ENCODE measurements at places on chromosomes 6 and 20.

DNA sequence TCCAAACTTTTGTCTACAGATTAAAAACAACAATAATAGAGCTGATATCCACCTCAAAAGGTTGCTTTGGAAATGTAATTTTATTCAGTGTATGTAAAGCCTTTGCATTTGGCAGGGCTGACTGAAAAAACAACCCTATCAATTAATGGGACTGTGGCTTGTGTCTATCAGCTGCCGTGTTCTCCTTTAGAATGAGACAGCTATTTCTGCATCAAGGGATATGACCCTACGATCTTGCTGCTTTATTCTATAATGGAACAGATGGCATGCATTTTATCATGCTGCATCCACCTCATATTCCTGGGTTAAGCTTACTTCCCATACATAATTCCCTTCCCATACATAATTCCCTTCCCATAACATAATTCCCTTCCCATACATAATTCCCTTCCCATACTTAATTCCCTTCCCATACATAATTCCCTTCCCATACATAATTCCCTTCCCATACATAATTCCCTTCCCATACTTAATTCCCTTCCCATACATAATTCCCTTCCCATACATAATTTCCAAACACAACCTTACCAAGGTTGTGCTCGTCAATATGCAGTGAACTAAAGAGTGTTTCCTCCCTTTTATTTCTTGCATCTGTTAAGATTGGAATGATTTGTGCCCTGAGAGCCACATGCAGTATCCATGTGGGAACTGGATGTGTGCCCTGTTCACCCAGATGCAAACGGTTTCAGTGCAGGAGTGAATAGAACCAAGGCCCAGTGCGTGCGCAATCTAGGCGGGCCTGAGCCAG lies 26.8 kb downstream of the SERPINB6 start:
- no peak for DNase-seq

DNA sequence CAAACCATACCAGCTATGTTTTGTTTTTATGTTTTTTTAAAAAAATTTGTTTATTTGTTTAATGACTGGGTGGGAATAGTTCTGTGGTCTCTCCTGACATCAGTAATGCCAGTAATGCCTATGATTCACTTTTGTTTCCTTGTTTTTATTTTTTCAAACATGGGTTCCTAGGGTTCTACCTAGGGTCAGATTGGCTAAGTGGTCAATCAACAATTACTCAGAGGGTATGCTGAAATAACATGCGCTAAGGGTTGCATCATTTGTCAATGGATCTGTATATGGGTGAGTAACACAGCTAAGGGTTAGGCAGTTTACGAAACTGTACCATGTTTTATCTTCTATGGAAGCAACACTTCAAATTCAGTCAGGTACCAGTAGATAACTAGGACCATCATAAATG lies 583.8 kb upstream of the GJE1 start:
- DNase-seq: no peak

GRCh38 chr20:54201268-54201846 lies 6.5 kb upstream of the PFDN4 start:
- DNase-seq: no peak

DNA sequence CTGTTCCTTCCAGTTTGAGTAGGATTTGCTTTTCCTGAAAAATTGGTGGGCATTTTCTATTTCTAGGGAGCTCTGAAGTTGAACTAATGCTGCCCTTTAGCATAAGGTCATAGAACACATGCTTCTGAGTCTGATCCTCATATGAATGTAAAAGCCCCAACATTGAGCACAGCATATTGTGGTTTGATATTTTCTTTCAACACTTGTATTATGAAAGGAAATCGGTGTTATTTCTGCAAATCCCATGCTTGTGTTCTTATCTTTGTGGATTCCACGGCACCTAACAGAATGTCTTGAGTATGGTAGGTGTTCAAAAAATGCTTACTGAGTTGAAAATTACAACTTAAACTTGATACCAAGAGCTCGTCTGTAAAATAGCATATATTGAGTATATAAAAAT lies 85.8 kb downstream of the TRMT11 start:
- DNase-seq: no peak

- no peak for DNase-seq
Measured at GRCh38 chr6:9335431-9335830, 900.1 kb upstream of the SLC35B3 start.

DNA sequence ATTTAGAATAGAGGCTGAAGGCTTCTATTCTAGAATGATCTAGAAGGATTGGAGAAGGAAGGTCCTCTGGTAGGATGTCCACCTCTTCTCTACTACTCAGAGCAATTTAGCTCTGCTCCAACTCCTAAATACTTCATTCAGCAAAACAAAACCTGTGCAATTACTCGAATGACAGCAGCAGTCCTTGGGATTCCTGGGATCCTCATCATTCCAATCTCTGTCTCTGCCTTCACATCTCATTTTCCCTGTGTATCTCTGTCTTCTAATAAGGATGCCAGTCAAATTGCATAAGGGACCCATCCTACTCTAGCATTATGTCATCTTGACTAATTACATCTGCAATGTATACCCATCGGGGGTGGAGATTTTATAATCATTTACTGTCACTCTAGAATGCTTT lies 5.5 kb upstream of the AIG1 start:
- DNase-seq: no peak

DNA sequence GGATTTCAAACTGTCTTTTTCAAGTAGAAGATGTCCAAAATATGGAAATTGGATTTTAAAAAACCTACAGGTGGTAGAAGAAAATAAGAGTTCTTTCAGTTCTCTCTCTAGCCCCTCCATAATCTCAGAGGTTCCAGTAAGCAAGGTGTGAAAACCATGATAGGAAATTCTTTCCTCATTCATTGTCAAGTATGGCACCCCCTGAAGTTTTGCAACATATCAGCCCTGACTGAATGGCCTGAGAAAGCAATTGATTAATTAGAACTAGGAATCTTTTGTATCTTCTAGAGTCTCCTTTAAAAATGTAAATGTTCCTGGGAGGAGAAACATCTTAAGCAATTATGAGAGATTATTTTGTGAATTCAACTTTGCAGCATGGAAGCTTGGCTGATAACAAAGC lies 198.7 kb upstream of the STXBP5 start:
- DNase-seq: no peak

- no peak for DNase-seq
Measured at GRCh38 chr6:428047-428603, 36.6 kb downstream of the IRF4 start.

GRCh38 chr6:133948472-133948871 lies 4.6 kb upstream of the TBPL1 start:
- DNase-seq: no peak

DNA sequence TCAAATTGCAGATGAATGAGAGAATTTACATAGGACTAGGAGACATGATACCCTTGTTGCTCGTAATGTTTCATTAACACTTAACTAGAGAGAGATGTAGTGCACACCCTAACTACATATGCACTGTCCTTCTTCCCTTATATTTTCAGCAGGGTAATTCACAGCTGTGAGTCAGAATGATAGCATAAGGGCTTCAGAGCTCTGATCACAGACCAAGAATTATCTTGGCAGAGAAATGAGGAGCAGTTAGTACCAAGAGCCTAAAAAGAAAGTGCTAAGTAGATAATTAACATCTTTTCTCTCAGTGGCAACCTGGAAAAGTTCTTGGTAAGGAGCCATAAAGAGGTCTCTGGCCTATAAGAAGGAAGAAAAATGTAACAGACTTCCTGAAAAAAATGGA lies 35.8 kb downstream of the GRIK2 start:
- DNase-seq: no peak

Data from stimulated activated CD8-positive, alpha-beta memory T cell treated with anti-CD3 and anti-CD28 coated beads, Interleukin-2, amount 100 ng/mL, for 48 hours (primary cell).